ENCODE measurements at places on chromosomes 1 and 21.

DNA sequence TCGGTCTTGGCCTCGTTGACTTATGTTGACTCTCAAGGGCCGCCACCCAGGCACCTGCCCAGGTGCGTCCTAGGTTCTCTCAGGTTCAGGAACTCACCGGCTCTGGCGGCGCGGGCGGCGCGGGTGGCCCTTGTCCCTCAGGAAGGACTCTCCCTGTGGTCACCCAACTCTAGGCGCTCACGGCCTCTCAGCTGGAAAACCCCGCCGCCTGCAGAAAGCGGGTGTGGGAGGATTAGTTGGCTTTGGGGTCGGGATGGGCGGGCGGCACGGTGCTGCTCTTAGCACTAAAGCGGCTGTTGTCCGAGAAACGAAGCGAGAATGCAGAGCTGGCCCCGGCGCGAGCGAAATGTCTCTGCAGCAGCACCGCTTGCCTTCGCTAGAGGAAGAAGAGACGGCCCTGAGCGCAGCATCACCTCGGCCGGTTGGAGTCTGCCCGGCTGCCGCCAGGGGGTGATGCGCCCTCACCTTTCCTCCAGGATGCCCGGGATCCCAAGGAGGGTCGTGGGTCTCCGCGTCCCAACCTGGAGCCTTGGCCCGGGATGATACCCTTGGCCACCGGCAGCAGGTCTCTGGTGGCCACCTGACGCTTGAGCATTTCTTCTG, 8.1 kb upstream of the TADA1 start:
- peak; percentile 14 for DNase-seq

GRCh38 chr1:232066521-232066920, 439.9 kb downstream of the DISC1 start:
- no peak for DNase-seq

GRCh38 chr1:155463865-155464650, 98.5 kb downstream of the ASH1L start:
- DNase-seq = no peak

- DNase-seq = no peak
Observed at GRCh38 chr1:8439015-8439702, 121.2 kb downstream of the SLC45A1 start.

DNA sequence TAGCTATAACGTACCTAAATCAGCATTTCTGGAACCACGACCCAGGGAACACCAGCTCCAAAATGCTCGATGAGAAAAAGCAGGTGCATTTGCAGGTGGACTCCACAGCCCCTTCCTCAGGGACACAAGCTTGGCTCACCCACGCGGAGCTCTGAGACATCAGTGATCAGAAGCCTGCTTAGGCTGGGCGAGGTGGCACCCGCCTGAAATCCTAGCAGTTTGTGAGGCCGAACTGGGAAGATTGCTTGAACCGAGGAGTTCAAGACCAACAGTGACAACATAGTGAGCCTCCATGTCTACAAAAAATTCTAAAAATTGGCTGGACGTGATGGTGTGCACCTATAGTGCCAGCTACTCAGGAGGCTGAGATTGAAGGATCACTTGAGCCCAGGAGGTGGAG, 2.5 kb upstream of the TSPEAR start:
- no peak for DNase-seq

DNA sequence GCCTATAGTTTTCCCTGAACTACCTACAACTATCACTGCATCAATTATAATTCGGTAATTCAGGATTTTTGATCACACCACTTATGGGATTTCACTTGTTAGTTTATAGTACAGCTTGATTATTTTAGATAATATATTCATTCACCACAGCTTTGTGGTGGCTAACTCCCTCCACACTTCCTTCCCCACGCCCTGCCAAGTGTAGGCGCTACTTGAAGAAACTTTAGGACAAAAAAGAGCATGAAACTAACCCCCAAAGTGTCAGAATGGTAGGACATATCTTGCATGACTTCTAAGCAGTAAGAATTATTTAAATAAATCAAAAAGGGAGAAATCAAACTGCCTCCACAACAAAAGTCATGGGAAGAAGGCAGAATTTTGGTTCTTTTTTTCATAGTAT, 70.1 kb downstream of the LHX9 start:
- no peak for DNase-seq

GRCh38 chr1:171794085-171794484, 12.6 kb downstream of the METTL13 start:
- DNase-seq = peak; percentile 57

- DNase-seq = no peak
Observed at GRCh38 chr1:197384471-197384870, 116.4 kb downstream of the CRB1 start.

GRCh38 chr1:9110669-9111356, 18.1 kb downstream of the GPR157 start:
- peak; percentile 84 for DNase-seq

DNA sequence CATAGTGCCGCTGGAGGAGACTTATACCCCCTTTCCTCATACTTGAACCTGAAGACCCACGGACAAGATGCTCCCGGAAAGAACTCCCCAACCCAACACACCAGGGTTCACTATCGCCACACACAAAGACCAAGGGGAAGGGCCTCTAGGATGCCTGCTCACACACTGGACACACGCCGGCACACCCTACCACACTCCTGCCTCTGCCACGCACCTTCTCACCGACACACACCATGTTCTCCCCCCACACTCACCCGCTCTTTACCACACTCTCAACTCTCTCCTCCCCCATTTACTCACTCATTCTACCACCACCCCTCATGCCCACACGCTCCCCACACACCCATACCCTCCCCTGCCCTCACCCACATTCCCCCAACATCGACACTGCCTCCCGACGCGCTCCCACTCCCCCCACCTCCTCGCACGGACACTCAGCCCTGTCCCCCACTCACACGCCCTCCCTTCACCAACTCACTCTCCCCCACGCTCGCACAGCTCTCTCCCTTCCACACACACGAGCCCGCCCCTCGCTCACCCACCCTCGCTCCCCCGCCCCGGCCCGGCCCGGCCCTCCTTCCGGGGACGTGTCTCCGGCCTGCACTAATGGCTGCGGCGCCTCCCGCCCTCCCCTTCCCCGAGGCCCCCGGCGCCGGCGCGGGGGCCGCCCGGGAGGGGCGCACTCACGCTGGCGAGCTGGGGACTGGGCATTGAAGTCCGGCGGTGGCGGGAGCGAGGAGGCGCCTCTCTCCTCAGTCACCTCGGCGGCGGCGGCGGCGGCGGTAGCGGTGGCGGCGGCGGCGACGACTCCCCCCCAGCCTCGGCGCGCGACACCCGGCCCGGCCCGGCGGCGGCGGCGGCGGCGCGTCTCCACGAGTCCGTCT, 626 bp downstream of the PTP4A2 start:
- DNase-seq = peak; percentile 83
